Iris pigment epithelial cell (primary cell): ENCODE measurements at places on chromosomes 2 and 18.

DNA sequence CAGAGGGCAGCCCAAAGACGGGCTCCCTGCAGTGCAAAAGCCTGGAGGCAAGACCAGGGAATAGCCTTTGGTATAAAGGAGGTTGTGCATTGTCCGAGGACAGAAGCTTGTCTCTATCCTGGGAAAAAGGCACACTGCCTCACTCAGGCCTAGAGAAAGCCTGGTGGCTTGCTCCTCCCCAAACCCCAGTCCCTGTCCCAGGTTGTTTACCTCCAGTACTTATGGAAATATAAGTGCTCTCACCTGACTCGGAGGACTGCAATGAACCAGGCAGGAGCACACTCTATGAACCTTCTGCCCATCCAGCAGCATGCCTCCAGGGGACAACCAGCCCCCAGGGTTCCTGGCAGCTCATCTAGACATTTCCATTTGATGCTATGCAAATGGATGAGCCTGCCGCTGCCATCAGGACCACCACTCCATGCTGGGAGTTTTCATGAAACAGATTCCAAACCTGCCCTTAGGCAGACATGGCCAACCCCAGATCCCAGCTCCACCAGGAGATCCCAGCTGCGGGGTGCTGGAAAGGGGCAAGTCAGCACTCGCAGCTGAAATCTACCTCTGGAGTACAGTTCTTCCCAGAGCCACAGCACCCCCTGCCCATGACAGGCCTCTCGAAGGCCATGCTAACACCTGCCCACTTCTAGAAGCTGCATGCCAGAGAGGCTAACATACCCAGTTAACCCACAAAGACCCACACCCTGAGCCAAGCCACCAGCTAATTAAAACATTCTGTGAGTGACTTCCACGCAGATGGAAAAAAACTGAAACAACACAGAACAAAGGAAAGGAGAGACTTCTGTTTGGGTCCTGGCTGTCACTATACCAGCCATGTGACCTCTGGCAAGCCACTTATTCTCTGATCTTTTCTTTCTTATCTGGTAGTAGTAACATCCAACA, 101.7 kb downstream of the TTC32 start:
- no peak for DNase-seq

- DNase-seq, result no peak
These were observed 21.7 kb downstream of the AKAIN1 start for GRCh38 chr18:5175378-5175777.

DNA sequence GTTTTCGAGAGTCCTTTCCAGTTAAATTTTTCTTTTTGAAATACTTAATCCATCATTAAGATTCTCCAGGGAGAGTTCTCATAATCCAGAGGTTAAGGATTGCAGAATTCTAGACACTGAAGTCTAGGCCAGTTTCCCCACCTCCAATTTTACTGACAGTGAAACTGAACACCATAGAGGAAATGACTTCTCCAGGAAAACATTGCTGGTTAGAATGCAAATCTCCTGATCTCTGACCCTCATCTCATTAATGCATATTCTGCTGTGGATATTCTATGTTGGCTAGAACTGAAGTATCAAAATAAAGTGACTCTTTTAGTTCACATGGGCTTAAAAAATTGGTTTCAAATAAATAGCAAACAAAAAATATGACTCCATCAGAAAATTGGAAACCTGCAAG, 105.8 kb upstream of the UGP2 start:
- peak; percentile 68 for DNase-seq

GRCh38 chr2:198161151-198161550, 356.8 kb downstream of the PLCL1 start:
- no peak for DNase-seq

DNA sequence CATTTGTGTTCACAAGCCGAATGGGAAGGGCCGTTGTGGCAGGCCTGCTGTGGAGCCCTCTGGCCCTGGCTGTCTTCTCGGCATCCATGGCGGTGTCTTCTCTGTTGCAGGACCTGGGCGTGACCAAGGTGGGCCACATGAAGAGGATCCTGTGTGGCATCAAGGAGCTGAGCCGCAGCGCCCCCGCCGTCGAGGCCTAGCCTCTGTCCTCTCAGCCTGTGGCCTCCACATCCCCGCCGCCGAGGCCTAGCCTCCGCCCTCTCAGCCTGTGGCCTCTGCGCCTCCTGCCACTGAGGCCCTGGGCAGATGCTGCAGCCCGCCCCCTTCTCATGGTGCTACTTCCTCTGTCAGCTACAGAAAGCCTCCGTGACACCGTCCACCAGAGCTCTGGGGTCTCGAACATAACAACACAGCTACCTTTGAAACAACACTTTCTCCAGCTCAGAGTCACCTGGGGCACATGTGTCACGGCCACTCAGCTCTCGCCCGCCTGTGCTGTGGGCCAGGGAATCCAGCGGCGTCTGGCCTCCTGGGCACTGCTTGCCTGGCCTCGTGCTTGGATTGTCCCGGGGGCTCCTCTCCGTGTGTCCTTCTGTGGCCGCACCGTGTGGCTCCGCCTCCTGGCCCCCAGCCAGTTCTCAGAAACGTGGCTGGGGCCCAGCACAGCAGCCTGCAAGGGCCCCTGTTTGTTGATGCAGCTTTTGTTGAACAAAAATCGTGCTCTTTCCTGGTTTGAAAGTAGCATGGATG, 97.1 kb downstream of the USP40 start:
- no peak for DNase-seq

- peak; percentile 16 for DNase-seq
These were observed 64.4 kb downstream of the GREB1 start for GRCh38 chr2:11598228-11598731.

DNA sequence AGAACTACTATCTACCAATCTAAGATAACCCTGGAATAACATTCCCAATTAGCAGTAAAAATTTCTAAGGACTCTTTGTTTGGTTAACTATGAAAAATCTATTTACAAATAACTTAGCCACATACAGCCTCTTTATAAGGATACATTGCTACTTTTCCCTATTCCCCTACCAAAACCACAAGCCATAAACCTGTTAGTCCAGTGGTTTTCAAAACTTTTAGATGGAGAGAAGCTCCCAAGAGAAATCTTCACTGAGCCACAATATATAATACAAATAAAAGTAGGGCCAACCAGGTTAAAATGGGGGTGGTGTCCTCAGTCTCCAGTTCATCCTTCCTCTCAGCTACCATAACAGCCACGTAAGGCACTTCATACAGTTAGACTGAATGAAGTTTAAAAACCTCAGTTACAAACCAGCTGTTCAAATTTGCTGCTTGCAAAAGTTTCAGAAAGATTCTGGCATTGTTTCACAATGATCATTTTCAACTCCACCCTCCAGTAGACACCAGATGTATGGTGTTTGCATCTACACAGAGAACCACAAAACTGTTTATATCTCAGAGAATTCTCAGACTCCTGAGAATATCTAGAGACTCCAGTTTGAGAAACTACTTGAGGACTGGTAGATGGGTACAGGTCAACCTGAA, 26.0 kb downstream of the SOS1 start:
- DNase-seq, result peak; percentile 72

DNA sequence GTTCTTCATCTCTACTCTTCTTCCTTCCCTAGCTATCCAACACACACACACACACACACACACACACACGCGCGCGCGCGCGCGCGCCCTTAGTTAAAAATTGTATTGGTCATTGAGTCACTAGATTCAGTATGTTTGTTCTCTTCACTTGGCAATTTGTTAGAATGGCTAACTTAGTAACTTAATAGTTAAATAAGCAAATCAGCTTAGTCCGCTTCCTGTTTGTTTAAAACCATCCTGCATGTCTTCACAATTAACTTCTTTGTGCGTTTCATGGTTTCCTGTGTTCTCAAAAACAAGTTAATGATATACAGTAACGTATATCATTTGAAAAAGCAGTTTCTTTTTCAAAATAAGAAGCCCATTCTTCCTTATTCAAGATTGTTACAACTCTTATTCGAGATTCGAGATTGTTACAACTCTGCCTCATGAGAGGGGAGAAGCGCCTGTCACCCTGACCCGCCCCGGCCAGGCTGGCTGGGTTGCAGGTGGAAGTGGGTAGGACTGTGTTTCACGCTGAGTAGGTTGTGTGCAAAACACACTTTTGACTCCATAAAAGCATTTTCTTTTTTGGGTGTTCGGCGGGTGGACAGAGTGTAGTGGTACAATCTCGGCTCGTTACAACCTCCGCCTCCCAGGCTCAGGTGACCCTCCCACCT, 9.5 kb upstream of the CNNM3 start:
- no peak for DNase-seq

- no peak for DNase-seq
These were observed 1568.6 kb upstream of the NXPH2 start for GRCh38 chr2:140348826-140349225.

GRCh38 chr2:175312137-175312536, 130.6 kb upstream of the ATP5MC3 start:
- no peak for DNase-seq

- DNase-seq, result peak; percentile 28
These were observed 148.1 kb downstream of the EML6 start for GRCh38 chr2:54871457-54872107.

DNA sequence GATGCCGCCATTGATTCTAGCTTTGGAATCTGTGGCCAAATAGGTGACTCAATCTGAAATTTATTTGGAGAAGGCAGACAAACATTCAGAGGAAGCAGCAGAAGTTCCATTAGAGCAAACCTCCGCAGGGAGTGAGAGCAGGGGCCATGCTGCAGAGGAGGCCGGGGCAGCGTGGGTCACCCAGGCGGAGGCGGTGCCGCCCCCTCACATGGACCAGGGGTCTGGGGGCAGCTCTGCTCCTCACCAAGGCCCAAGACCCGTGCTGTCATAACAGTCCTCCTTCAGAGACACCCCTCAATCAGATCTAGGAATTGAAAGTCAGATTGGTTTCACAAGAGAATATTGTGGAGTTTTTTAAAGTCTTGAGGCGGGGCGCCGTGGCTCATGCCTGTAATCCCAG, 92.4 kb downstream of the GBX2 start:
- no peak for DNase-seq

DNA sequence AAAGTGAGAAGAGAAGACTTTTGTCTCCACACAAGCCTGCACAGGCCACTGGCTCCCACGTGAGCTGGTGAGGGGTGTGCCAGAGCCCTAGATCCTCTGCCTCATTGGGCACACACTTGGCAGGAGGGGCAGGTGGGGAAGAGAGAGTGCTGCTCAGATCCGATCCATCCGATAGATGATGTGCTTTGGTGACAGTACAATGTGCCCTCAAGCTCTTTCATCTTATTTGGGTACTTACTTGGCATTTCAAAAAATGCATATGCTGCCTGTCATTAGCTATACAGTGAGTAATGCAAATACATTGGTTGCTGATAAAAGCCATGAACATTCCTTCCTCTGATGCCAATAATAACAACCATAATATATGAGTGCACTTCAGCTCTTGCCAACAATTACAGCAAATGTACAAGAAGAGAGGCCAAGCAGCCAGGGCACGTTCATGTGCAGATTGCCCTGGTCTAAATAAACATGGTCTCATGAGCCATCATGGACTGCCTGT, 255.3 kb downstream of the VAPA start:
- peak; percentile 15 for DNase-seq

DNA sequence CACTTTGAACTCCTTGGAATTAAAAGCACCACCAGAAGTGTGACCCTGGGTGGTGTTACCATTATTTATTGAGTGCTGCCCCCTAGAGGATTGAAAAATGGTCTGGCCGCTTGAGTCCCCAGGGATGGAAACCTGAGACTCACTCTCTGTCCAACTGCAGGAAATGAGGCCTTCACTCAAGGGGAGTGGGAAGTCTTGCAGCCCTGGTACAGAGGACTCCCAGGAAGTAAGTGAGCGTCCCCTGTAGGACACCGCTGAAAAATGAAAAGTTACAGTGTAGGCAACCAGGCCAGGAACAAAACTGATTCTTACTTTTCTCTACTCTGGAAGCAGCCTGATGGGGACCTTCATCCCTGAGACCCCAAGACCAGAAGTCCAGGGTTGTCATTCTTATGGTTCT, 2.2 kb upstream of the NRP2 start:
- peak; percentile 82 for DNase-seq

GRCh38 chr2:160214461-160215445, 14.7 kb upstream of the ITGB6 start:
- DNase-seq, result peak; percentile 85

DNA sequence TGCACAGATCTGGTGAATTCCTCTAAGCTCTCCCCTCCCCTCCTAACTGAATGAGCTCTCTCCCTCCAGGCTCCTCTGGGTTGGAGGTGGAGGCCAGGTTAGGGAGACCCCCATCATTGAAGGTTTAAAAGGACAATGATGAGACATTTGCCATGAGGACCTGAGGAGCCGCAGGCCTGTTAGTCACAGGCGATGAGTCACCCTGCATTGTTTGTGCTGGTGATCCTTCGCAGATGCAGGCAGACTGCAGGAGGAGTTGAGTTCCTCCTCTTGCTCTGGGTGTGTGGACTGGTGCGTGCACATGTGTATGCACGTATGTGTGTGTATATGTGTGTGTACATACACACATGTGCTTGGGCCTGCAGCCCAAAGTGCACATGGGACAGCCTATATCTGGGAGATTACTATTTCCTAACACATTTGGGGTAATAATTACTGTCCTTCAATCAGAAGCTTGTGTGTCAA, 42.0 kb downstream of the MCFD2 start:
- DNase-seq, result peak; percentile 96

GRCh38 chr2:106020032-106020431, 174.1 kb downstream of the UXS1 start:
- peak; percentile 7 for DNase-seq

DNA sequence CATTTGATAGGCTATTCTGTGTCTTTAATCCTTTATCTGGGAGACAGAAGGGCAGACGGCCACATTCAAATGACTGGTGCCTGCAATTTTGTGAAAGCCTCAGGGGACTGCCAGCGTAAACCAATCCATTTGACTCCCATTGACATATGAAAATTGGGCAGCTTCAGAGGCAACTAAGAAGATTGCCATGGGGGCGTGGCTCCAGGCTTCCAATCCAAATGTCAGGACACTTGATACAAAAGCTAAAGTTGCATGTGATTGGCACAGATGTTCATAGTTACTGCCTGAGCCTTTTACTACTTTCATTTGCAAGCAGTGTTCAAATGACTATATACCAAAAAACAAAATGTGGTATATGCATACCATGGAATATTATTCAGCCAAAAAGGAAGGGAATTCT, 42.0 kb downstream of the SPC25 start:
- no peak for DNase-seq

DNA sequence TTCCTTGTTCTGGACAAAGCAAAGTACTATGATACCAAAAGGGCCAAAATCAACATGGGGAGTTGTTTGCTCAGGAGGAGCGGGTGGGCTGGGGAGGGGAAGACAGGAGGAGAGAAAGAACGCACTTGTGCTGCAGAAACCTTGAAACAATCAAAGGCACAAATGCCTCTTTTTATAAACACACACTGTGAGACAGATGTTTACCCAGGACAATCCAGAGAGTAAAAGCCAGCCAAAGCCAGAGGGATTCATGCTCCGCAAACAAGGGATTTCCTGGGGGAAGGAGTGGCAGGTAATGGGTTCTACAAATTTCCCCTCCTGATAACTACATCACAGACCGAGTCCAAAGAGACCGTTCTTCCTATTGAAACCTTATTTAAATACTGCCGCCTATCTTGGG, 323.5 kb upstream of the SKOR2 start:
- no peak for DNase-seq

GRCh38 chr2:118918017-118918416, 24.0 kb upstream of the MARCO start:
- no peak for DNase-seq
